ENCODE measurements at places on chromosomes 3 and 15.
A peak's percentile ranks its signal among the peaks of the same experiment; 100 is the strongest.

- DNase-seq = no peak
Observed at GRCh38 chr3:30657914-30658313, 51.5 kb downstream of the TGFBR2 start.

GRCh38 chr3:14418296-14419250 lies 16.2 kb downstream of the SLC6A6 start:
- DNase-seq = no peak

DNA sequence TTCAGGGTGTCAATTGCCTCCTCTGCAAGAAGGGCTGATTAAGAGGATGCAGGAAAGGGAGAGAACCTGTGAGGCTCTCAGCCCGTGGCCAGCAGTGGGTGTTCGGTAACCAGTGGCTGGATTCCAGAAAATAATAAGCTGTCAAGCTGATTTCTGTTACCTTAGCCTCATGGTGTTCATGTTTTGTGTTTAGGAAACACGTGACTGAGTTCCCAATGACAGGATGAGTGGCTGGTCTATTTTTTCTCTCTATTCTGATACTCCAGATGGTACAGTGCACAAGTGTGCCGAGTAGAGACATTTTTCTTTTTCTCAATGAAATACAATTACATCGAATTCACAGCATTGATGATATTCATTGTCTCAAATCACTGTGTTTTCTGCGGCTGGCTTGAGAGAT lies 43.6 kb downstream of the EDEM1 start:
- DNase-seq = no peak

DNA sequence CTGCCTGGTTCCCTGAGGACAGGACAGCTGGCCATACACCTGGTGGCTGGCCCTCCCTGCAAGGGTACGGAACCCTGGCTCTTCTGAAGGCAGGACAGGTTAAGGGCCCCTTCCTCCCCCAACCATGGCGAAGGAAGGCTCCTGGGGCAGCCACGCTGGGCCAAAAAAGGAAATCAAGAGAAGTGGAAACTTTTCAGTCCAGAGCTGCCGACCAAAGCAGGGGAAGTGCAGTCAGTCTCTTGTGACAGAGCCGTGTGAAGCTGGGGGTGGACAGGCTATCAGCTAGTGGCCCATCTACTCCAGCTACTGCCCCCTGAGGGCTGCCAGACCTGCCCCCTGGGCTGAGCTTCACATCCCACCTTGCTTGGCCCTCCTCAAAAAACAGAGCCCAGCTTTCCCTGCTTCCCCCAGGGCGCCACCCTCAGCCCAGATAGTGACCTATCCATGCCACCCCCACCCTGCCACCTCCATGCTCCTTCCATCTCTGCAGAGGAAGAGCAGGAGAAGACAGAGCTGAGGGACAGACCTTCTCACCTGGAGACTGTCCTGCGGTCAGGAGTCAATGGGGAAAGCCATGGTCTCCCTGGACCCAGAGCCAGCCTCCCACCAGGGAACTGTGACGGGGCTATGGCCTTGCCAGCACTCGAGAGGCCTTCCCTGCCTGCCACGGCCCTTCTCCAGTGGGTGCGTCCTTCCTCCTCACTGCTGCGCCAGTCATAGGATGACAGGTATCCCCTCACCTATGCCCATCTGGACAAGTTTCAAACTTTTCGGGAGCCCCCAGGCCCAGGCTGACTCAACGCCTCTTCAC lies 4.6 kb downstream of the SEMA7A start:
- DNase-seq = no peak

DNA sequence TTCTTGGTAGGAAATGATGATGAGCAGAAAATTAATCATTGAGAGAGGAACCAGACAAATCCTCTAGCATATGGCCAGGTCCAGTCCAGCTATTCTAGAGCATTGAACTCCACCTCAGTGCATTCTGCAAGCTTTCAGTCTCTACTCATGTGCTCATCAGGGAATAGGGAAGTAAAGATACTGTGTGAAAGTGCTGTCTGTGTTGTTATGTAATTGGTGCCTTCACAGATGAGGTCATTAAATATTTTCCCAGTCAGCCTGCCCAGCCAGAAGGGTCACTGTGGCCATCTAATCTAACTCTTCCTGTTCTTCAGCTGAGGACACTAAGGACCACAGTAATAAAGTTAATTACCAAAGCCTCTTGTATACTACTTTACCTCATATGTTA lies 28.2 kb downstream of the C3orf62 start:
- DNase-seq = no peak

DNA sequence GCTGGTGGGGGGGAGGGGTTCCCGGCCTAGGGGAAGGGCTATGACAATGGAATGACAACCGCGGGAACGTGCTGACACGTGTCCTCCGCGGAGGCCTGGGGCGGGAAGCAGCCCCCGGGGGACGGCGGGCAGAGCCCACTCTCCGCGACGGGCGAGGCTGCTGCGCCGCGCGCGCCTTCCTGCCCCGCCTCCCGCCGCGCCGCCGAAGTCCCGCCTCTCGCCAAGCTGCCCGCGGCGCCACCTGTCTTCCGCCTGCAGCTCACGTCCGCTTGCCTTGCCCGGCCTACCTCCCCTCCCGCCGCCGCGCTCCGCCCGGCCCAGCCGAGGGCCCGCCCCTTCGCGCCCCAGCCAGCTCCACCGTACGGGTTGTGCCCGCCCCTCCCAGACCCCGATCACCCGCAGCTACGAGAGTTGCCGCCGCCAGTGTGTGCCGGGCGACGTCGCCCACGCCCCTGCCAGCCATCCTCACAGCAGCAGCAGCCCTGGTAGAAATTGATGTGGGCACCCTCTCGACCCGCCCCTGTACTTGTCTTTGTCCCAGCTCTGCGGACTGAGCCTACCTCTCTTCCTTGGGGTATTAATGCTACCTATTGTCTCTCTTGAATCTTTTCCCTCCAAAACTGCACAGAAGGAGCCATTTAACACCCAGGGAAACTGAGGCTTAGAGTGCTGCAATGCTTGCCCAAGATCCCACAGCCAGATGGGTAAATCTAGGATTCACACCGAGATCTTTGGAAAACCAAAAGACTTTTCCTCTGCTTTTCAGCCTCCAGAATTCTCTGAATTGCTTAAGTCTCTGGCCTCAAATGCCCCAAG lies at the start of gene PARP16:
PARP16 (minus strand) TSS at position 180 of the 816 bp plus-strand sequence. CDS start 457 bp downstream, outside the sequence.
- DNase-seq = peak; percentile 70

DNA sequence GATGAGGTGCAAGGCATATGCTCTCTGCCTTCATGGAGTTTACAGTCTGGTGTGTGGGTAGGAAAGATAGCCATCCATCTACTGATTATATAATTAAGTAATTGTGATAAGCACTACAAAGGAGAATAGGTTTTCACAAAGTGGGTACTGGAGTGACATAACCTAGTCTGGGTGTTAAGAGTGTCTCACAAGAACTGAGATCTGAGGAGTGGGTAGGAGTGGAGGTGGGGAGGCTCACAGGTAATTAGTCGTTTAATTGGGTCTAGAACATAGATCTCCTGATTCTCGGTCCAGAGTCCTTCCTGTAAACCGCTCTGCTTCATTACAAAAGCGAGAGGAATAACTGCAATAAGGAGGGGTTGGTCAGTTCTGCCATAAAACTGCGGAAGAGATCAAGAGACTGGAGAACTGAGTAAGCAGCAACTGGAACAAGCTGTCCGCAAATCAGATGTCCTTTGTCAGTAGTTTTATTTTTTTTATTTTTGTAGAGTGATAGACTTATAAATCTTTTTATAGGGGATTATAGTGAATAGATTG lies 2.2 kb downstream of the NEO1 start:
- DNase-seq = no peak

GRCh38 chr3:56878074-56878473 lies 76.3 kb upstream of the ARHGEF3 start:
- no peak for DNase-seq

DNA sequence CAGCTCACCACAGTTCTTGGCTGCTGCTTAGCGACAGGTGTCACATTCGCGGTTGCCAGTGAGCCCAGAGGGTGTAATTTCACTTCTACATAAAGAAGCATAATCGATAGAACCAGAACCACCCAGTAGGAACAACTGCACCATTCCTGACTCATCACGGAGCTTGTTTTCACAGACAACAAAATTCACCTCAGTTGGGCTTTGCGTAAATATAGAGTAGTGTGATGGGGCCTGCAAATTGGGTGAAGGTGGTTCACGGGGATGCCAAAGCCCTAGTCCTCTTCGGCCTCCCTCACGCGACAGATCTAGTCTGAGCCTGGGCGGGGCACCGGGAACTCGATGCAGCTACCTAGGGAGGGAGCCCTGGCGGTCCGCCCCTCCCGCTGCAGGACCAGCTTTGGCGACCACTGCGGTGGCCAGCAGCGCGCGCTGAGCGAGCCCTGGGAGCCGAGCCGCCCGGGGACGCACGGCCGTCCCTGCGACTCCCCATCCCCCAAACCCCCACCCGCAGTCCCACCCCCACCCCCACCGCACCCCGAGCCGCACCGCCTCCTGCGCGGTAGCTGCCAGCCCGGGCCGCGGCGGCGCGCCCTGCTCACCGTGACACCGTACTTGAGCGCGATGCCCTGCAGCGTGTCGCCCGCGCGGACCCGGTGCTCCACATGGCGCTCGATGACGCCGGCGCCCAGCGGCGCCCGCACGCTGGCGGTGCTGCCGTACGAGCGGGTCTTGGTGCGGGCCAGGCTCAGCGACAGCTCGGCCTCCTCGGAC lies 519 bp downstream of the LYSMD2 start:
- DNase-seq = no peak

DNA sequence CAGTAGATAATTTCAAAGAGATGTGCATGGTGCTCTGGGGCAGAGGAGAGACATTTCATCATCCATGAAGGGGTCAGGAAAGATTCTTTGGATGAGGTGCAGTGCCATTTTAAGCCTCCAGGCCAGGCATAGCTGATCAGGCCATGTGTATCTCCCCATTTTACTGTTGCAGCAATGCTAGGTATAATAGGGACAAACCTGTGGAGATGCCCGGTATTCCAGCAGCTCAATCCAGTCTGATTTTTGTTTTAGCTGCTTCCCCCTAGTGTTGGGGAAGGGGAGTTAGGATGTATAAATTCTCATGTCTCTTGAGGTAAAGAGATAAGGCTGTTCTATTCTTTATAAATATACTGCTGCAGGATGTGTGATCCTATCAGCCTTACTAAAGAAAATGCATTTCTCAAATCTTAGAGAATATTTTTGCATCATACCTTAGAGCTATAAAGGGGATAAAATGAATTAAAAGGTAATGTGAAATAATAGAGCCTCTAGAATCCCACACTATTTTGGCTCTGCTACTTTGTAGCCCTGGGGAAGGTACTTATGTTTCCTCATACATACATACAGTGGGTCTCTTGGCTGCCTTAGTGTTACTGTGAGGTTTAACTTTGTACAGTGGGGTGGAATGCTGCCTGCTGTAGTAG lies 5.2 kb downstream of the CDV3 start:
- DNase-seq = no peak

- DNase-seq = no peak
Observed at GRCh38 chr15:77622209-77622933, 10.3 kb downstream of the LINGO1 start.

DNA sequence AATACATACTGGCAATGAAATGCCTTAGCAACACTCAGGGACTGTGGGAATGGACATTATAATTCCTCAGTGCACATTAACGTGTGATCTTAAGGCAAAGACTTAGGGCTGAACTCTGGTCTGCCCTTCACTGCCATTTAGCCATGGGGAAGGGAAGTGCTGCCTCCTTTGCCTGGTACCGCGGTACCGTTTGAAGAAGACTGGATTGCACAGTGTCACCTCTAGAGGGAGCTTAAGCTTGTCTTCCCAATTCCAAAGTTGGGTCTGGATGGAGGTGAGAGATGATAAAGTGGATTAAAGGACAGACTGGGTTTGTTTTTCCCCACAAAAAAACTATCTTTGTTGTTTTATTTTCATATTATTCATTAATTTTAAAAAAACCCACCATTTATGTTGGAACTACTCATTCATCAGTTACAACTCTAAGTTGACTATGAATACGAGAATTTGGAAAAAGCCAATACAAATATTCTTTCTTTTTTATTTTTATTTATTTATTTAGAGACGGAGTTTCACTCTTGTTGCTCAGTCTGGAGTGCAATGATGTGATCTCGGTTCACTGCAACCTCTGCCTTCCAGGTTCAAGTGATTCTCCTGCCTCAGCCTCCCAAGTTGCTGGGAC lies 60.0 kb upstream of the SYN2 start:
- DNase-seq = no peak

GRCh38 chr3:11651900-11652299 lies 8.2 kb upstream of the VGLL4 start:
- no peak for DNase-seq

- DNase-seq = no peak
Observed at GRCh38 chr3:23068016-23068728, 135.0 kb upstream of the UBE2E2 start.

DNA sequence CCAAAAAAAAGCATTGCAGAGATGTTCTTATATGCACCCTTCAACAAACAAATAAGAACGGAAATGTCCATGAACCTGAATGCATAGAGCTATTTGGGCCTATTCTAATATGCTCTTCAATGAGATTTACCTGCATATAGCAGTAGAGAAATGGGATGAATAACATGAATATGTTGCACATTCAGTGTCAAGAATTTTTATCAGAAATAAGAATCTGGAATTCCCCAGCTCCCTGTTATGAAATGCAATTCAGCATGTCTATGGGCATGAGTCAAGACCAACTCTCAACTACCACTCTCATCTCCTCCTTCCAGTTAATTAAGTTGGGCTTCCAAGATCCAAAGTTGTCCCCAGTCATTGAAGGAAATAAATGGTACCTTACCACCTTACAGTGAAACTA lies 133.7 kb upstream of the ALCAM start:
- no peak for DNase-seq

DNA sequence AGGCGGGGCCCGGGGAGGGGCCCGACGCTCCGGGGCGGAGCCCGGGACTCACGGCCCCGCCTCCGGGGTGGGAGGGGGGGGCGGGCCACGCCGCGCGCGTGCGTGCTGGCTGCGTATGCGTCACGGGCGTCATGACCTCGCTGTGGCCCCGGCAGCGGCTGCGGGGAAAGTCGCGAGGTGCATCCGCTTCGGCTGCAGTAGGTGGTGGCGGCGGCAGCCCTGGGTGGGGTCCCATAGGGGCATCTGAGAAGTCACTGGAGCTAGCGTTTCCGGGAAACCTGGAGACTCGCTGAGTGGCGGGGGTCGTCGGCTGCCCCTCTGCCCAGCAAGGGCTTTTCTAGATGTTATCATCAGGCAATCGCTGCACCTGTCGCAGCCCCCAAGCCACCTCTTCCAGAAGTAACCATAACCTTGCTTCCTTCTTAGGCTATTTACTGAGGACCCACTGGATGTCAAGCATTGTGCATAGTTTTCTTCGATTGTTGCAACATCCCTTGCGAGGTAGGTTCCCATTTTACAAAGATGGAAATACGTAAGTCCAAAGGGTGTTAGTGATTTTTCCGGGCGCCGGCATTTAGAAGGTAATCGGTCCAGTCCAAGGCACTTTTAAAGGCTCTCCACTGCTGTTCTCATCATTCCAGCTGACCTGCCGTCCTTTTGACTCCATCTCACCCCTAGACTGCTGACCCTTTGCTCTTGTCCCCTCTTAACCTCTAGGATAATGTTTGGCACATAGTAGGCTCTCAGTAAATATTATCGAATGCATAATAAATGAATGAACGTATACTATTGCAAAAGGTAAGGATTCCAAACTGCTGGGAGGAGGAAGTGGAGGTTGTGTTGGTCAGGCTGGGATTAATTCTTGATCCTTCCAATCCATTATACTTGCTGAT lies at the start of gene GDPGP1:
GDPGP1 (plus strand) TSS at position 114 of the 893 bp plus-strand sequence. CDS start 6,700 bp downstream, outside the sequence.
- no peak for DNase-seq

- DNase-seq = no peak
Observed at GRCh38 chr3:118803096-118803476, 231.6 kb downstream of the IGSF11 start.
